Activated CD4-positive, alpha-beta T cell treated with anti-CD3 and anti-CD28 coated beads, Interleukin-2, amount 50 U/mL, for 24 hours (primary cell): ENCODE measurements at places on chromosomes 12 and 14.

- no peak for DNase-seq
Measured at GRCh38 chr14:96001866-96002497, 37.2 kb upstream of the C14orf132 start.

DNA sequence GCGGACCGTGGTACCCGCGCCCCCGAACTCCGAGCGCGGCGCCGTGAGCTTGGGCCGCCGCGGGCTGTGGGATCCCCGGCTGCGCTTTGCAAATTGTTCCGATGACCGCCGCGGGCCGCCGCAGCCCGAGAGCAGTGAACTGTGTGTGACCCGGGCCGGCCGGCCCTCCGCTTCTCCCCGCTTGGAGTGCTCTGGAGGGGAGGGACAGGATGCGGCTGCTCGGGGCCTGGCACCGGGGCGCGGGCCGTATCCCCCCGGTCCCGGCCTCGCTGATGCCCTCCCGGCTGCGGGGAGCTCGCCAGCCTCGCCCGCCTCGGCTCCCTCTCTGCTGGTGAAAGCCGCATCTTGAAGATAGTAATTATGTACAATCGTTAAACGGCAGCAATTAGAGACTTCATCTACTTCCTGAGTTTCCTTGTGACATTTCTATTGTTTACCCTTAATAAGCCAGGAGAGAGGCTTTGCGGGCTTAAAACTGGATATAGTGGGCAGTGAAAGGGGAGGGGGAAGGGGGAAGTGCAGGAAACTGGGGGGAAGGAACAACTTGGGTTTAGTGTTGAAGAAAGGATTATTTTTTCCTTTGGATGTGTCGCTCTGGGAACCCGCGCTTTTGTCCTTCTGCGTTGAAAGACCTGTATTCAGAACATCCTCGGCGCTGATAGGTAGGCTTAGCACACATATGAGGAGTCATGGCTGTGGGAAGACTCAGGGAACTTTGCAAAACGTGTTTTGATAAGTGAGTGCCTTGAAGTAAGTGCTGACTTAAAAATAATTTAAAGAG is 1.2 kb downstream of the PELI2 start:
- DNase-seq: no peak

DNA sequence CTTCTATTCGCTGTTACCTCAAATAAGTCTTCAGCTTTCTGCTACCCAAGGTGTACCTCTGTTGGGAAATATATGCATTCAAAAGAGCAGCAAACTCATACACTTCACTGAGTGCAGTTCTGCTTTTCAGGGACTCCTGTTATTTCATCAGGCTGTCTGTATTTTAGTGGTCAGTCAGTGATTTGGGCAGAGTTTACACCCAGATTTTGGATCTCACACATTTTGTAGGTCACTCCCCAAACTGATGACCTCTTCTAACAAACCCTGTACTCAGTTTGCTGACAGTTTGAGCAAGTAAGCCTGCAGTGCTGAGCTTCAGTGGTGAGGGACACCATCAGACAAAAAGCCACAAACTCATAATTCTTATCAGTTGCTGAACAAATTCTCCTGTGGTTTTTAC is 8.2 kb upstream of the WASHC4 start:
- DNase-seq: no peak

DNA sequence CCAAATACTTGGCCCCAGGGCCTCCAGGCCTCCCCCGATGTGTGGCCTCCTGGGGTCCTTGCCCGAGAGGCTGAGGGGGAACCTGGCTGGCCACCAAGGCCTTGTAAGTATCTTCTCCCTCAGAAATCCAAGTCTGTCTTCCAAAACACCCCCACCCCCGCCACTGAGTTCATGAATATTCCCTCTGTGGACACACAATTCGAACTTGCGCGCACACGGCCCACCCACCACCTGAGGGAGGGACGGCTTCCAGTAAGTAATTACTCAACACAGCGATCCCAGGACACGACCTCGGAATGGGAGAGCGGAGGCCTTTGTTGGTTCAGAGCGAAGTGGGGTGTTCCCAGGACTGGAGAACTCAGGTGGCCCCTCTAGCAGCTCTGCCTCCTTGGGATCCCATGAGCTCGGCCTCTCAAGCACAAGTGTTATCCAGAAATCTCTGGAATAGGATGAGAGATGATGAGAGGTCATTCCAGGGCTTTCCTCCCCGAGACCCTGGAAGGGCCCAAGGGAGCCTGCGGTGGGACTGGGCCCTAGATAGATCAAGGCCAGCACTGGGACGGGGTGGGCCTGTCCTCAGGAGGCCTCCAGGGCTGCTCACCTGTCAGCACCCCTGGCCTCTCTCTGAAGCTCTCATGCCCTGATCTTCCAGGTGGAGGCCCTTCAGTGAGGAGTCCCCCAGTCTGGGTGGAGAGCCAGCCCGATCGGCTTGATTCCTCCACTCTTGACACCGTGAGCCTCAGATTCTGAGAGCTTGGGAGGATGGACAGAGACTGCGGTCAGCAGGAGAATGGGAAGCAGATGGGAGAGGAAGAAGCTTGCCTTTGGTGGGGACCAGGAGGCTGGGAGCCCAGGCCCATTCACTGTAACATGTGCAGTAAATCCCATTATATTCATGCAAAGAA is 219.0 kb upstream of the RTL1 start:
- DNase-seq: no peak

DNA sequence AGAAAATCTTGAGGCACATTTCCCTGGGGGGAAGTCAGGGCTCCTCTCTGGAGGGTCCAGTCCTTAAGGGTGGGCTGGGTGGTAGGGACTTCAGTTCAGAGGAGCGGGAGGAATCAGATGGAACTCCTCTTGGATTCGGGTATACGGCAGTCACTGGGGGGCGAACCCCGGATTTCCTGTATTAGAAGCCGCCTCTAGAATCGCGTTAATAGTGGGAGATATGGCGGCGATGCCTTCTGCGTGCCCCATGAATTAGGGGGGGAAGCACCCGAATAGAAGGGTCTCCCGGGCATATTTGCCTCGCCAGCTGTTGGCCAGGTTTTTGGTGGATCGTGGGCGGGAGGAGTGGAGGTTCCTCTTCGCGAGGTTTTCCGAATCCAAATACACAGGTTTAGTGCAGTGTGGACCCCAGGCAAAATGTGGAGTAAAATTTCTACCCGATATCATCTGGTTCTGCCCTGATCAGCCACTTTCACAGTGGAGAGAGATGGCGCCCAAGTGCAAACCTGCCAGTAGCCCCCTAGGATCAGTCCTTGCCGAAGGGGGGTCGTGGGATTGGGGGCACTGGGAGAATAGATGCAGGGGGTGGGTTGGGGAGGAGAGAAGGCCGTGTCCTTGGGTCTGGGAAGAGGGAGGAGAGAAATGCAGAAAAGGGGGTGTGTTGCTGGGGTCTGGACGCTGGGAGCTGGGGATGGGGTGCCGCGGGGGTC is 628 bp downstream of the MEG3 start:
- no peak for DNase-seq

DNA sequence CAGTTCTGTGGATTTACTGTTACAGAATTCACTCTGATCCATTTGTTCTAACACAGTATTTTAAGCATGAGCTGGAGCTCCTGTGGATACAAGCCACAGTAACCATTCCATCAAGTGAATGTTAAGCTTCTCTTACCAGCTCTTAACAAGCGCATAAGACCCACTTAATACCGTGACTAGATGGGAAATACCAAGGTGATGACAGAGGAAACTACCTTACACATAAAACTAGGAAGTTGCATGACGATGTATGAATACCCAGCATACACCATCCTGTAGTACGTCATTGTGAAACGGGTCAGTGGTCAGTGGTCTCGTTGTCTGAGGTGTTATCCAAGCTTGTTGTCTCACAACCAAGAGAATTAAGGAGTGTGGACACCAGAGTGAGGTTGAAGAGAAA is 2.0 kb upstream of the GALC start:
- no peak for DNase-seq

GRCh38 chr14:29111554-29111953 is 345.0 kb downstream of the FOXG1 start:
- DNase-seq: no peak

DNA sequence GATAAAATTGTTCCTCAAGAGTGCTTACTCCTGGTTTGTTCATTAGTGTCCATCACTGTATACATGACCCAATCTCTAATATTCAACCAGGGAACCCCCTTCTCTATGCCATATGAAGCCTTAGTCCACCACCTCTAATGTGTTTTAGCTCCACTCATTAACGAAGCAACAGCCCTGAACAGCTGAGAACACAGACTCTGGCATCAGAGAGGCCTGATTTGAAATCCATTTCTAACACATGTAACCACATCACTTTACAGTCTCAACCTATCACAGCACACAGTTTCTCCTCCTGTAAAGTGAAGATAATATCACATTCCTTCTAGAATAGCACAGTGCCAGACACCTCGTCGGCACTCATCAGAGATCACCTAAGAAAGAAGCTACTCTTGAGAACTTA is 64.3 kb downstream of the C2CD5 start:
- no peak for DNase-seq

- no peak for DNase-seq
Measured at GRCh38 chr12:31574803-31575575, 15.9 kb downstream of the DENND5B start.

DNA sequence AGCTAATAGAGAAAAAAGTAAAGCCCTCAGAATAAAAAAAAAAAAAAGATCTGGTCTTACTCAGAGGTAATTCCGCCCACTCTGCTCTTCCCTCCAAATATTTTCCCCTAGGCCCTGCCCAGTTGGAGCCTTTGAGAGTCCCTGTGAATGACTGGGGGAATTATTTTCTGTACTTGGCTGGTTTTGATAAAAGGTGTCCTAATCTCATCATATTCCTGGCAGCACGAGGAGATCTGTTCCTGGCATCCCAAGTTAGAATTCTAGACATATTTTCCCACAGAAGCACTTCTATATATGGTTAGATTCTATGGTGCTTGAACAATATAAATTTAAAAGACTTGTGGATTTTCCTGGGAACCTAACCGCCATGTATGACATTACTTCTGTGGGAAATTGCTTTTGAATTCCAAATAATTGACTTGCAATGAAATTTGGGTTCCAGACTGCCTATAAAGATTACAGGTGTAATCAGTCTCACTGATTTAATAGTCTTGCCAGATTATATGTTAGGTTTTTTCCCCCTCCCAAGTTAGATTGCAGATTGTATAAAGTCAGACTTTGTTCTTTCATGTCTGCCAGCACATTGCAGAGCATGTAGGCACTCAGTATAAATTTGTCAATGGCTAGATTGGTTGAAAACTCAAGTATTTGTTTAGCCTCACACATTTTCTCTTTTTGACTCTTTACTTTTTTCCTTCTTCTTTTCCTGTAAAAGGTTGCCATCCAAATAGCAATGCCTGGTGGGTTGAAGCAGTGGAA is 12.3 kb downstream of the GPX2 start:
- no peak for DNase-seq

DNA sequence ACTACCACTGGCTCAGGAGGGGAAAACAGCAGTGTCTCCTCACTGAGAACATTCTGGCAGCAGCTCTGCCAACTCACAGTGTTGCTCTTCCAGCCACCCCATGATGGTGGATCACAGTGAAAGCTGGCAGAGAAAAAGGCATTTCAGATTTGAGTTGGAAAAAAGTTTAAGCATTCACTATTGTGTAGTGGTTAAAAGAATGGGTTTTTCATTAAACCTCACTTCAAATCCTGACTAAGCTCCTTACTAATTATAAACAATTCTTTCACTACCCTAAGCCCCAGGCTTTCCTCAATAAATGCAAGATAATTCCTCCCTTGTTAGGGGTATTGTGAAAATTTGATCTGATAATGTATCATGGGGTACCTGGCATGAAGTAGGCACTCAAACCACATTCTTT is 518.1 kb downstream of the SNAPC1 start:
- no peak for DNase-seq

- DNase-seq: no peak
Measured at GRCh38 chr12:53453953-53454640, 2.2 kb downstream of the PCBP2 start.

DNA sequence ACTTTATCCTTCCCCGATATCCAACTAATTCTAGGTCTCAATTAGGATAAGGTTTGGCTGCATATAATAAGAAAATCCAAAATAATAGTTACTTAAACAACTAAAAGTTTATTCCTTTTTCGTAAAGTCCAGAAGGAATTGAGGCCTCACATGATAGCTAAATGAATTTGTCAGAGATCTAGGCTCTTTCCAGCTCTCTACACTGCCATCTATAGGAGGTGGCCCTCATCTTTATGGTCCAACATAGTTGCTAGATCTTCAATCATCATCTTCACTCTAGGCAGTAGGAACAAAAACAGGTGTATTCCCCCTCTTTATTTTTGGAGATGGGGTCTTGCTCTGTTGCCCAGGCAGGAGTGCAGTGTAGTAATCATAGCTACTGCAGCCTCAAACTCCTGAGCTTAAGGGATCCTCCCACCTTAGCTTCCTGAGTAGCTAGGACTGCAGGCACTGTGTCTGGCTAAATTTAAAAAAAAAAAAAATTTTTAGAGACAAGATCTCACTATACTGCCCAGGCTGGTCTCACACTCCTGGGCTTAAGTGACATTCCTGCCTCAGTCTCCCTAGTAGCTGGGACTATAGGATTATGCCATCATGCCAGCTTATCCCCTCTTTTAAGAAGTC is 46.5 kb upstream of the SAV1 start:
- peak; percentile 6 for DNase-seq

DNA sequence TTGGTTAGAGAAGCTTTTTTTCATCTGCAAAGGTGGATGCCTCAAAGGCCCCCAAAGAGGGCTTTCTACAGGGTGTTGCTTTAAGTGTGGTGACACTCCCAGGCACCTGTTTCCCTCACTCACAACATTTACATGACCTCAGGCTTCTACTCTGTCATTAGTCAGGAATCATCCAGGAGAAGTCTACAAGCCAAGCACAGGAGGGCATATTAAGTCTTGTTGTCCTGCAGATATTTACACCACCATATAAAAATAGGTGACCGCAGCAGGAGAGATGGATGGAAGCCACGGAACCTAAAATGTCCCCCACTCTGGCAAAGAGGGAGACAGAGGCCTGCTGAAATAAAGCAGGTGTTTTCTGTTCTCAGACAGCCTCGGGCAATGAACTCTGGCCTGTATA is 7.5 kb upstream of the DPF3 start:
- no peak for DNase-seq

DNA sequence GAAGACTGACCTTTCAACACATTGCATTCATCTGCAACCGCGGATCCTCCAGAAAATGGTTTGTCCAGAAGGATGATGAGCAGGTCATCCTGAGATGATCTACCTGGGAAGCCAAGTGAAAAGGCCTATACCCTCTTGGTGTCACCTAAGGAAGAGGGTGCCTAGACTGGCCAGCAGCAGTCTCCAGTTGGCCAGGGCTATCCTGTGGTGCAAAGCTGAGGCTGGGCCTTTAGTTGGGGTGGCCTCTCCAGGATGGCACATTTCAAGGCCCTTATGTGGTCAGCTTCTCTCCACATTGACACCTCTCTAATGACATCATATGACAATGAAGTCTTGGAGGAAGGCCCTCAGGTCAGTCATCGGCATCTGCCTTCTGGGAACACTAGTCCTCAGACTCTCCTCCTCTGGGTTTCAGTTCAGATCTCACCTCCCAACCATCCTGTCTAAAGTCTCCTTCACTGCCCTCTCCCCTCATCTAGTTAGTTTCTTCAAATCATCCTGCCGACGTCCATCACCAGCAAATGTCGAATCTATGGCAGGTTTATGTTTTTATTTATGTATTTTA is 3.3 kb upstream of the SLC22A17 start:
- DNase-seq: no peak

DNA sequence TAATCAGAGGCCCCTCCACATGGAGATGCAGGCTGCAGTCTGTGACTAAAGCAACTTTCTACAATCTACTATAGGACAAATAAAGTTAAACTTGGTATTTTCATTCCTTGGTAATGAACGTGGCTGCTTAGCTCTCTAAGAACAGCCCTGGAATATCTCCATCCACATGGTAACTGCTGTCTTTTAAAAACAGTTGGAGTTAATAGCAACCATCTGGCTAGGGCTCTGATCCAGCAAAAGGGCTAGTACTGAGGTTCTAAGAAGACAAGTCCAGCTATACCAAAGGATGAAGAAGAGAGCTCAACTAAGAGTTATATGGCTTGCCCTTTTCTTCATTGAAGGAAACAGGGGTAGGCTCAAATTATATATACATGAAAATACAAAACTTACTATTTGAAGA is 920.1 kb downstream of the FLRT2 start:
- DNase-seq: no peak
